ENCODE measurements at places on chromosomes 6 and 20.

GRCh38 chr20:1422753-1423152 is 29.9 kb upstream of the FKBP1A start:
- no peaks in the 10 kb centered on the region for H3K36me3 ChIP-seq
- H3K4me1 ChIP-seq, result peaks cover 26% of the 10 kb centered on the region
- H3K27me3 ChIP-seq, result no peaks in the 10 kb centered on the region
- no peak overlapping the region for H3K4me3 ChIP-seq
- H3K27ac ChIP-seq, result no peak overlapping the region

- H3K4me1 ChIP-seq, result peaks cover 15% of the 10 kb centered on the region
- no peak overlapping the region for H3K4me3 ChIP-seq
- peaks cover 66% of the 10 kb centered on the region for H3K36me3 ChIP-seq
- H3K27me3 ChIP-seq, result no peaks in the 10 kb centered on the region
These were observed 101.0 kb upstream of the MPC1 start for GRCh38 chr6:166483573-166484250.

DNA sequence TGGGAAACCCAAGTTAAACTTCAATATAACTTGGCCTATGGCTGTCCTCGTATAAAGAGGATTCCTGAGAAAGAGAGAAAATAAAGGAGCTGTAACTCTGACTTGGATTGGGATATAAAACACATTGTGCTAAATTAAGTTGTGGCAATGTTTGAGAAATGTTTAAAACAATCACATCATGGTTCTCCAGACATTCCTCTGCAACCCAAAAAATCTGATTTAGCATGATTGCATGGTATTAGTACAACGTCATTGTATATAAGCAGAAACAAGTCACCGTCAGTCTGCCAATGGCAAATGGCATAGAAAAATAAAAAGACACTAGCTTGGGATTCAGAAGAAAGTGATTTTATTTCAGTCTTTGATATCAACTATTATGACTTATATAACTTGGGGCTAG is 140.2 kb upstream of the FAM83B start:
- no peak overlapping the region for H3K27ac ChIP-seq
- no peak overlapping the region for H3K4me3 ChIP-seq
- H3K27me3 ChIP-seq, result no peaks in the 10 kb centered on the region
- DNase-seq, result no peak
- H3K4me1 ChIP-seq, result no peaks in the 10 kb centered on the region

- H3K27me3 ChIP-seq, result peaks cover 40% of the 10 kb centered on the region
- H3K4me1 ChIP-seq, result peaks cover 3% of the 10 kb centered on the region
- DNase-seq, result no peak
- H3K27ac ChIP-seq, result no peak overlapping the region
- H3K4me3 ChIP-seq, result no peak overlapping the region
These were observed 378.2 kb upstream of the ARID1B start for GRCh38 chr6:156398966-156399365.

- no peaks in the 10 kb centered on the region for H3K27me3 ChIP-seq
- no peak for DNase-seq
- H3K27ac ChIP-seq, result peak overlapping the region; percentile 82
- peaks cover 2% of the 10 kb centered on the region for H3K36me3 ChIP-seq
- H3K4me1 ChIP-seq, result peaks cover 8% of the 10 kb centered on the region
These were observed 862 bp downstream of the C20orf96 start for GRCh38 chr20:289693-290083.

DNA sequence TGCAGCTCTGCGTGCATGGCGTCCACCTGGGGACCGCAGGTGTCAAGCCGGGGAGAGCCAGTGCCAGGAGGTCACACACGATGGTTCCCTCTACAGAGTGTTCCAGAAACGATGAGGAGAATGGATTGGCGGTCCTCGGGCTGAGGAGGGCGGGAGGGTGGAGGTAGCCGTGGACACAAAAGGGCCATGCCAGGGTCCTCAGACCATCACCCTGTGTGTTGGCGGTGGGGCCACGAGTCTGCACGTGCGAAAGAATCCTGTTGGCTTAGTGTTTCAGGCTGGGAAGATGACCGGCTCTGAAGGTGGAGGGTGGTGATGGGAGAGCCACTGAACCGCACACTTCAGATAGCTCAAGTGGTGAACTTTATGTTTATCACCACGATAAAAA is 13.7 kb downstream of the HRH3 start:
- H3K4me1 ChIP-seq, result peaks cover 6% of the 10 kb centered on the region
- no peak for DNase-seq
- no peaks in the 10 kb centered on the region for H3K27me3 ChIP-seq
- peaks cover 15% of the 10 kb centered on the region for H3K36me3 ChIP-seq

DNA sequence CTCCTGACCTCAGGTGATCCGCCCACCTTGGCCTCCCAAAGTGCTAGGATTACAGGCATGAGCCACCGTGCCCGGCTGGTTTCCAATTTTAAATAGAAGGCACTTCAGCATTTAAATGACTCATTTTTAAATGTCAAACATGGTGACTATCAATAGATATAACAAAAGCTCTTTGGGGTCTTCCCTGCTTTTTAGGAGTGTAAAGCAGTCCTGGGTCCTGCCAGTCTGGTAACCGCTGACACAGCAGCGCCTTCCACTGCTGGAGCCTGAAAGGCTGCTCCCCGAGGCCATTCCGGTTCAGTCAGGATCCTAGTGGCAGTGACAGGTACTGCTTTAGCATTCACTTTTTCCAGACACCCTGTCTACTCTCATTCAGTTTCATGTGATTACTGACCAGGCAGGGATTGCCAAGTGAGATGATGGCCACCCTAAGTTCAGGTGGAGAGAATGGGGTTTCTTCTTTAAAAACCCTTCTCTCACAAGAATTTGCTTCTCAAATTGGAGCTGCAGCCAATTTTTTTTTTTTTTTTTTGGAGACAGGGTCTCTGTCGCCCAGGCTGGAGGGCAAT is 5.1 kb downstream of the DIDO1 start:
- no peak overlapping the region for H3K4me3 ChIP-seq
- H3K36me3 ChIP-seq, result no peaks in the 10 kb centered on the region
- no peaks in the 10 kb centered on the region for H3K27me3 ChIP-seq
- no peak overlapping the region for H3K27ac ChIP-seq
- DNase-seq, result peak; percentile 65

DNA sequence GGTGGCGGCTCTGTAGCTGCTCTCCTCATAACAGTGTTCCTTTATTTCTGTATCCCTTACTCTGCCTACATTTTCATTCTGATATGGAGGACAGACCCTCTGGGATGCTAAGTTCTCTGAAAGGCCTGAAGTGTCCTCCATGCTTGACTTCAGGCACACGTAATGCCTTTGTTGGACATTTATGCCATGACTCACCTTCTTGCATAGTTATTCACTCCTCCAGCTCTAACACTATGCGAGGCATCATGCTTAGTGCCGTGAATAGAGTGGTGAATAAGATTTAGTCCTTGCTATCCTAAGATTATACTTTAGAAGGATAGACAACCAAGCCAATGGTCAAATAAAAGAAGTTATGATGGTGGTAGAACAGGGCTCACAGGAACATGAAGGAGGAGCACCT is 760.9 kb upstream of the FLRT3 start:
- no peaks in the 10 kb centered on the region for H3K27me3 ChIP-seq
- no peak overlapping the region for H3K27ac ChIP-seq
- DNase-seq, result no peak
- no peak overlapping the region for H3K4me3 ChIP-seq
- H3K36me3 ChIP-seq, result no peaks in the 10 kb centered on the region

- H3K4me1 ChIP-seq, result no peaks in the 10 kb centered on the region
- no peaks in the 10 kb centered on the region for H3K27me3 ChIP-seq
- no peaks in the 10 kb centered on the region for H3K36me3 ChIP-seq
- DNase-seq, result no peak
- H3K4me3 ChIP-seq, result no peak overlapping the region
These were observed 78.4 kb upstream of the TBC1D7 start for GRCh38 chr6:13406781-13407180.

GRCh38 chr20:23266530-23267398 is 83.8 kb upstream of the NXT1 start:
- no peaks in the 10 kb centered on the region for H3K27me3 ChIP-seq
- no peak overlapping the region for H3K4me3 ChIP-seq
- H3K27ac ChIP-seq, result no peak overlapping the region
- no peaks in the 10 kb centered on the region for H3K36me3 ChIP-seq
- no peak for DNase-seq

DNA sequence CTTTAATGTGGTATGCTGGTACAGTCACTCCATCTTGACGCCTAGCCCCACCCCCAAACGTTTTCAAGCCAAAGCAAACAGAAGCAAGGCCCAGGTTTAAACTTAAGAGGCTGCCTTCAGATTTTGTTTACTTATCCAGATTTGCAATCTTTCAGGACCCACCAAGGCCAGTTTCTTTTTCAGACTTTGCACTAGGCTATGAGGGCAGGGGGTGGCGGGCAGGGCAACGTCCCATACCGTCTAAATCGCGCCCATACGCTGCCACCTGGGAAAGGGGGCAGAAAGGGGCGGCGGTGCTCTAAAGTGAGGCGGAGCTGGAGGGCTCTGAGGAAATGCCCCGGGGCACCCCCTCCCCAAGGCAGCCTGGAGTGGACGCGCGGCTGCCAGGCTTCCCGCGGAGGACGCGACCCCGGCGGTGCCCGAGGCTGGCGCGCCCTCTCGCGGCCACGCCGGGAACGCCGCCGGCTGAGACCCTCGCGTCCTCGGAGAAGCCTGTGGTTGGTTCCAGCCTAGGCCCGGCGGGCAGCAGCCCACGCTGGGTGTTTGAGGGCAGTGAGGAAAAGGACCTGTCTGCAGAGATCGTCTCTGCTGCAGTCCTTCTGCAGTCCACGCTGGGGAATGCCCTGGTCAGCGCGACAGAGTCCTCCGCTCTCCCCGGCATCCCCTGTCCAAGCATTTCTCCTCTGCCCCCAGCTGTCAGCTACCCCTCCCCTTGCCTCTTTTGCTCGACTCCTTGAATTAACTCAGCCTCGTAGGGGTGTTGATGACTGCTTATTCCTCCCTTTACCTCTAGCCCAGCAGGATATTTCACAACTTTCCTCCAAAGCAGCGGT is 129.2 kb upstream of the PRND start:
- no peaks in the 10 kb centered on the region for H3K4me1 ChIP-seq
- no peaks in the 10 kb centered on the region for H3K27me3 ChIP-seq
- H3K36me3 ChIP-seq, result no peaks in the 10 kb centered on the region
- DNase-seq, result peak; percentile 69
- H3K4me3 ChIP-seq, result no peak overlapping the region
- H3K27ac ChIP-seq, result no peak overlapping the region

DNA sequence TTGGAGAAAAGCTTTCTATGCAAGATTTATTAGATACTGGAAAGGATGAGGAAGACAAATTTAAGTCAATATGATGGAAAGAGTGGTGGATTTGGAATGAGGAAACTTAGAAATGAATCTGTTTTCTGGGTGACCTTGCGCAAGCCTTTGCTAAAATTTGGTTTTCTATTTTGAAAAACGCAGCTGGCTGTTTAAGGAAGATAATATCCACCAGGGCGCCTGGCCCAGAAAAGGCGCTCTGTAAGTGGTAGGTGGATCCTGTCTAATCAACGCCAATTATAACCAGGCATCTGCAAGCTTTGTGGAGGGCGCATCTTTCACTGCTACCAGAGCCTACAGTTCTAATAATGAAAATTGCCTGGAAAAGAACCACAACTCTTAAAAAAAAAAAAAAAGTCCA is 398 bp upstream of the SPATS1 start:
- peak overlapping the region; percentile 24 for H3K4me3 ChIP-seq
- H3K27me3 ChIP-seq, result peaks cover 8% of the 10 kb centered on the region
- peaks cover 25% of the 10 kb centered on the region for H3K4me1 ChIP-seq

GRCh38 chr20:49753133-49753532 is 39.5 kb upstream of the B4GALT5 start:
- H3K27me3 ChIP-seq, result no peaks in the 10 kb centered on the region
- no peak for DNase-seq
- no peak overlapping the region for H3K27ac ChIP-seq
- no peak overlapping the region for H3K4me3 ChIP-seq
- H3K36me3 ChIP-seq, result no peaks in the 10 kb centered on the region

GRCh38 chr6:3565291-3565690 is 108.4 kb upstream of the SLC22A23 start:
- peaks cover 6% of the 10 kb centered on the region for H3K4me1 ChIP-seq
- no peak overlapping the region for H3K27ac ChIP-seq
- H3K36me3 ChIP-seq, result no peaks in the 10 kb centered on the region
- no peak for DNase-seq

GRCh38 chr6:109236115-109237076 is 141.1 kb downstream of the CEP57L1 start:
- H3K36me3 ChIP-seq, result no peaks in the 10 kb centered on the region
- no peak overlapping the region for H3K27ac ChIP-seq
- peaks cover 10% of the 10 kb centered on the region for H3K4me1 ChIP-seq
- peak; percentile 64 for DNase-seq
- no peaks in the 10 kb centered on the region for H3K27me3 ChIP-seq

- no peaks in the 10 kb centered on the region for H3K4me1 ChIP-seq
- H3K36me3 ChIP-seq, result no peaks in the 10 kb centered on the region
- no peak overlapping the region for H3K4me3 ChIP-seq
- peaks cover 2% of the 10 kb centered on the region for H3K27me3 ChIP-seq
These were observed 9.5 kb upstream of the SUPT3H start for GRCh38 chr6:45387236-45387635.

DNA sequence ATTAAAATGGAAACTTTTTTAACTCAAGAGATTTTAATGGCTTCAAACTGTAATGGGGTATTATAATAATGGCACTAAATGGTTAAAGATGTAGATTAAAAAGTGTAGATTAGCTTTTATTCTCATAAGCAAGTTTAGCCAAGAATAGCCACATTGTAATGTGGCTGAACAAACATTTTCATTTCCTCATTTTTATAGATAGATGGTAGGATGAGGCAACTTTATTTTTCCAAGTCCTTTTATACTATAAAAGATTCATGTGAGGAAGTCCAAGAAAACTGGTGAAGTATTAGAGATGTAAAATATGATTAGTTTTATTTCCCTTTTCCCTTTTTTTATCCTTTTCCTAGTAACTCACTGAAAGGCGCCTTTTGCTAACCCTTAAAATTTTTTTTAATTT is 88.8 kb downstream of the ATRN start:
- H3K4me1 ChIP-seq, result no peaks in the 10 kb centered on the region
- H3K27me3 ChIP-seq, result no peaks in the 10 kb centered on the region
- H3K27ac ChIP-seq, result no peak overlapping the region
- no peak for DNase-seq
- peaks cover 3% of the 10 kb centered on the region for H3K36me3 ChIP-seq

DNA sequence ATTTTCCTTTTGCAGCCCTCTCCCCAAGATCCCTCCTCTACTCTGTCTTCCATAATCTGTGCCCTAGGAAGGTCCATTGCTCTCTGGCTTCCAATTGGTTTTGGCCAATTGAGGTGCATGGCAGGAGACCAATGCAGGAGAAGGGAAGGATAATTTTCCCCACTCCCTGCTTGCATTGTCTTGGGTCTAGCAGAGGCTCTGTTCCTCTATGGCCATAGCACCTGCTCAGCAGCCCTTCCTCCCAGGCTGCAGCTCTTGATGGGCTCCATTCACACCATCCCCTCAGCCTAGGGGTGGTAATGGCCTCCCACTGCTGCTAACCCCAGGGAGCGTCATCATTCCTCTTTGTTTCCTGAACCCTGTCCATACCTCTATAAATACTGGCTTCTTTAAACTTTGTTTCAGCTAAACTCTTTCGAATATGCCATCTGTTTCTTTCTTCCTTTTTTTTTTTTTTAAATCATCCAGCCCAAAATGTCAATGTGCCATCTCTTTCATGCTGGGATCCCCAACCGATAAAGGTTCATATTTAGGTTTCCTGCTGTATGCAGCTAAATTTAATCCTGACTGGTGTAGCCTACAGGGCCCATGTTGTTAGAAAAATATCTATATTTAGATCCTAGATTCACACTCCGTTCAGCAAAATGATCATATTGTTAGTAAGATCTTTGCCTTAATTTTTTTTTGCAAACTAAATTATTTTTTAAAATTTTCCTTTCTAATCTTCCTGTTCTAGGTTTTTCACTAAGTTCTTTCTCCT is 63.8 kb downstream of the HECA start:
- no peak overlapping the region for H3K27ac ChIP-seq
- peaks cover 2% of the 10 kb centered on the region for H3K4me1 ChIP-seq
- H3K36me3 ChIP-seq, result no peaks in the 10 kb centered on the region

Data from neuronal stem cell (in vitro differentiated cells).